ENCODE measurements at places on chromosomes 1 and 21.

DNA sequence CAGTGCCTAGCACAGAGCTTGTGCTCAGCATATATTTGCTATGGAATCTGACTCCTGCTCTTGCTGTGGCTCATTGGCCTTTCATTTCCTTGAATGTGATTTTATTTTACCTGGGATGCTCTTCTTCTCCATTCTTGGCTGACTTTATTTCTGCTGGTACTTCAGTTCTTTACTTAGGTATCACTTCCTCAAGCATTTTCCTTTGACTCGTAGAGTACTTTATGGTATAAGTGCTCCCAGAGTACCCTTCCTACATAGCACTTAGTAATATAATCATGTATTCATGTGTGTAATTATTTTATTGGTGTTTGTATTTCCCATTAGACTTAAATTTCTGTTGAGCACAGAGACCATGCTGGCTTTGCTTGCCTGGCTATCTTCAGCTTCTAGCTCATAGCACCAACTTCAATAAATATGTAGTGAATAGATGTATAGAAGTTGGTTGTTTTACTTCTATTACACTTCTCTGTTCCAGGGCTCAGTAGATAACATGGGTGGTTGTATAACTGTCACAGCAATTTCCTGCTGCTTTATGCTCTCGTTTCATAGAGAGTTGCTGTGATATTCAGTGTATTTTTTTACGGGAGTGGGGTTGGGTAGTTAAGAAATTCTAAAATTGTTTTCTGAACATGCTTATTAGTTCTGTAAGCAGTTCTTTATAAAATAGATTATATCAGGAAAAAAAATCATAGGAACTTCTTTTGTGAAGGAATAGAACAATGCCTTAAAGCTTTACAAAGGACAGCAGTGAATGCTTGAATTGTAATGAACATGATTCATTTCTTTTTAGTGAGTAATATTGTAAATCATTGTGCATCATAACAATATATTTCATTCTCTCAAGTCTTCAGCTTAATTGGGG, 112.2 kb downstream of the NEK7 start:
- DNase-seq, result no peak

GRCh38 chr1:59521456-59521855, 224.6 kb downstream of the FGGY start:
- no peak for DNase-seq

- no peak for DNase-seq
Measured at GRCh38 chr1:84508510-84508909, 2.1 kb upstream of the GNG5 start.

- DNase-seq, result no peak
Measured at GRCh38 chr1:191615101-191615821, 543.0 kb upstream of the RGS18 start.
